Endodermal cell (in vitro differentiated cells): ENCODE measurements at places on chromosomes 4 and X.

- H3K4me3 ChIP-seq, result no peak overlapping the region
- H3K27ac ChIP-seq, result no peak overlapping the region
- H3K27me3 ChIP-seq, result peaks cover 93% of the 10 kb centered on the region
- no peaks in the 10 kb centered on the region for H3K4me1 ChIP-seq
Observed at GRCh38 chr4:1409491-1410425, 3.5 kb upstream of the NKX1-1 start.

GRCh38 chr4:147828331-147828905 is 96.5 kb downstream of the ARHGAP10 start:
- H3K4me3 ChIP-seq, result no peak overlapping the region
- no peak for DNase-seq
- H3K4me1 ChIP-seq, result no peaks in the 10 kb centered on the region
- H3K27me3 ChIP-seq, result no peaks in the 10 kb centered on the region
- H3K27ac ChIP-seq, result no peak overlapping the region

- peaks cover 3% of the 10 kb centered on the region for H3K4me1 ChIP-seq
- no peaks in the 10 kb centered on the region for H3K36me3 ChIP-seq
- H3K27me3 ChIP-seq, result no peaks in the 10 kb centered on the region
- DNase-seq, result no peak
Observed at GRCh38 chr4:4752025-4752424, 107.4 kb upstream of the MSX1 start.

DNA sequence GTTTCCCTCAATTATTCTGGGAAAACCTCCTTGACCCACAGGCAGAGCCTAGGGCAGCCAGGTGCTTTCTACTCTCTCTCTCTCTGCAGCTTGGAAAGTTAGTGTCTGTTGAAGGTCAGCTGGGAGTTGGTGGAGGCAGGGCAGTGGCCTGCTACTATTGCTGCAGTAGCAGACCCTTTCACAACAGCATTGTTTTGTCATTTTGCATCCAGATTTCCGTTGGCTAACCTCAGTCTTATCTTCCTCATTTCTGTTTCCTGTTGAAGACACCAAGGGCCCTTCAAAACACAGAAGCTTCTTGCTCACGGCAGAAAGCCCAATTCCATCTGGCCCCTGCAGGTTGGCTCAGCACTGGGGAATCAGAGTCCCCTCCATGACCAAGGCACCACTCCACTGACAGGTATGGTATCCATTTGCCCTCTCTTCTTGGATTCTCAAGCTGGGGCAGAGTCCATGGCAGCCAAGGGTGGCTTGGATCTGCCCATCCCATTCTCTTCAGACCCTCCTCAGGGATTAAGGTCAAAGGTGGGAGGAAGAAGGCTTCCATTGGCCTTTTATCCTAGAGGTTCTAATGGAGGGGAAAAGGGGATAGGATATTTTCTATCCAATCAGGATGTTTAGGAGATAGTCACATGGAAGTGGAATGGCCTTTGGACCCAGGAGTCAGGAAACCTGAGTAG is 24.6 kb downstream of the VSIG4 start:
- H3K27ac ChIP-seq, result no peak overlapping the region
- H3K27me3 ChIP-seq, result no peaks in the 10 kb centered on the region
- no peak overlapping the region for H3K4me3 ChIP-seq
- H3K4me1 ChIP-seq, result no peaks in the 10 kb centered on the region
- DNase-seq, result no peak

GRCh38 chr4:548976-549375 is 27.1 kb downstream of the TMEM271 start:
- H3K4me3 ChIP-seq, result no peak overlapping the region
- no peak for DNase-seq
- H3K36me3 ChIP-seq, result no peaks in the 10 kb centered on the region
- H3K4me1 ChIP-seq, result no peaks in the 10 kb centered on the region

DNA sequence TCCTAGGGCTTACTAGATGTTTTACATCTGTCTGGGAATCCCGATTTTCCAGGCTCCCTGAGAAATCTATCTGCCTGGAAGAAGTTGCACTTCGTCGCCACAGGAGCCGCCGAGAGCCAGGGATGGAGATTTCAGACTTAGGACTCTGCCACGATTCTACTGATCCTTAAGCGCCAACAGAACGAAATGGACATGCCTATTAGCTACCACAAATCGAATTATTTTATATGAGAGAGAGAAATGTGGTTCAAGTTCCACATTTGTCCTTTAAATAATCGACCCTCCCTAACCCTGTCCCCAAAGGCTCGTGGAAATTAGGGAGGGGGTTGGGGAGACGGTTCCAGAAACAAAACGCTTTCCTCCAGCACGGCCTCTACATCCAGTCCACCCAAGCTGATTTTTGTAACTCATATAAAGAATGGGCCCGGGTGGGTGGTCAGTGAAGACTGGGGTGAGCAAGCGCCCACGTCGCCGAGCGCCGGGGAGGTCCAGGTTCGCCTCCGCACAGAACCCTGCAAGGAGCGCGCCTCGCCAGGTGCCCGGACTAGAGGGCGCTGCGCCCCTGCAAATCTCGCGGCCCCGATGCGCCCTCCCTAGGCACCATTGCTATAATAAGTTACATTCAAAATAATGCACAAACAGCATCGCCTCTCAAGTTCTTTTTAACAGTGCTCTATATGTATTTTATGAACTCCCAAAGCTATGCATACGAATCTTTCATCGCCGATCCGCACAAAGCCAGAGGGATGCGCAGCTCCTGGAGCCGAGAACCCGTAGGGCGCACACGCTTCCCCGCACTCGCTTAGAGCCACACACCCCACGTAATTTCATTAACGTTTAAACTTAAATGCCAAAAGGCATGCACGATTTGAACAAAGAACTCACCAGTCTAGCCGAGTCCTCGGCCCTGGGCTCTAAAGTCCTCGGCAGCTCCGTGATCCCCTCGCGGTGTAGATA is 2.1 kb upstream of the FAT1 start:
- peaks cover 6% of the 10 kb centered on the region for H3K4me1 ChIP-seq
- no peaks in the 10 kb centered on the region for H3K27me3 ChIP-seq
- DNase-seq, result peak; percentile 88
- H3K4me3 ChIP-seq, result peak overlapping the region; percentile 97
- no peaks in the 10 kb centered on the region for H3K36me3 ChIP-seq
- peak overlapping the region; percentile 69 for H3K27ac ChIP-seq

DNA sequence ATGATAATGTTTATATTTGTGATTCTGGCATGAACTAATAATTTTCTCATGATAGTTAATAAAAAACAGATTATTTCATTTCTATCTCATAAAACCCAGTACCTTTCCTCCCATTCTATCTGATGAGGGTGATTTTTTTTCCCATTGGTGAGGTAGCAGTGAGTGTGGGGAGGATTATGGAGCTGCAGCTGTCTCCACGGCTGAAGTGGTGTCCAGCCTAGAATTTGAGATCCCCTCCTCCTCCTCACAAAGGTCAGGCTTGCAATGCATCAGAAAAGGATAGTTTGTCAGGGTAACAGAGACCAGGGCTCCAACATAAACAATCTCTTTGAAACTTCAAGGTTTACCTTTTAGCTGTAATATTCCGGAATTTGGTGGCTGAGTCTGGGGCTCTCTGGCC is 60.9 kb downstream of the C4orf51 start:
- peaks cover 14% of the 10 kb centered on the region for H3K4me1 ChIP-seq
- H3K36me3 ChIP-seq, result no peaks in the 10 kb centered on the region
- no peak for DNase-seq
- no peak overlapping the region for H3K4me3 ChIP-seq

GRCh38 chrX:43176686-43177085 is 398.7 kb upstream of the PPP1R2C start:
- no peaks in the 10 kb centered on the region for H3K27me3 ChIP-seq
- H3K36me3 ChIP-seq, result no peaks in the 10 kb centered on the region
- DNase-seq, result no peak
- no peak overlapping the region for H3K27ac ChIP-seq
- H3K4me3 ChIP-seq, result no peak overlapping the region
- no peaks in the 10 kb centered on the region for H3K4me1 ChIP-seq

GRCh38 chr4:108355902-108356535 is 187.3 kb upstream of the LEF1 start:
- no peaks in the 10 kb centered on the region for H3K4me1 ChIP-seq
- H3K27ac ChIP-seq, result no peak overlapping the region
- no peaks in the 10 kb centered on the region for H3K27me3 ChIP-seq
- H3K4me3 ChIP-seq, result no peak overlapping the region
- H3K36me3 ChIP-seq, result no peaks in the 10 kb centered on the region

DNA sequence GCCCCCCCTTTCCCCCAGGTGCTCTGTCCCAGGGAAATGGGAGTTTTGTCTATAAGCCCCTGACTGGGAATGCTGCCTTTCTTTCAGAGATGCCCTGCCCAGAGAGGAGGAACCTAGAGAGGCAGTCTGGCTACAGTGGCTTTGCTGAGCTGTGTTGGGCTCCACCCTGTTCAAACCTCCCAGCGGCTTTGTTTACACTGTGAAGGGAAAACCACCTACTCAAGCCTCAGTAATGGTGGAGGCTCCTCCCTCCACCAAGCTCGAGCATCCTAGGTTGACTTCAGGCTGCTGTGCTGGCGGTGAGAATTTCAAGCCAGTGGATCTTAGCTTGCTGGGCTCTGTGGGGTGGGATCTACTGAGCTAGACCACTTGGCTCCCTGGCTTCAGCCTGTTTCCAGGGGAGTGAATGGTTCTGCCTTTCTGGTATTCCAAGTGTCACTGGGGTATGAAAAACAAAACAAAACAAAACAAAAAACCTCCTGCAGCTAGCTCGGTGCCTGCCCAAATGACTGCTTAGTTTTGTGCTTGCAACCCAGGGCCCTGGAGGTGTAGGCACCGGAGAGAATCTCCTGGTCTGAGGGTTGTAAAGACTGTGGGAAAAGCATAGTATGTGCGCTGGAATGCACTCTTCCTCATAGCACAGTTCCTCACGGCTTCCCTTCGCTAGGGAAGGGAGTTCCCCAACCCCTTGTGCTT is 41.7 kb downstream of the ITM2A start:
- no peaks in the 10 kb centered on the region for H3K36me3 ChIP-seq
- H3K4me1 ChIP-seq, result no peaks in the 10 kb centered on the region
- H3K27ac ChIP-seq, result no peak overlapping the region
- peak; percentile 65 for DNase-seq
- H3K27me3 ChIP-seq, result no peaks in the 10 kb centered on the region

DNA sequence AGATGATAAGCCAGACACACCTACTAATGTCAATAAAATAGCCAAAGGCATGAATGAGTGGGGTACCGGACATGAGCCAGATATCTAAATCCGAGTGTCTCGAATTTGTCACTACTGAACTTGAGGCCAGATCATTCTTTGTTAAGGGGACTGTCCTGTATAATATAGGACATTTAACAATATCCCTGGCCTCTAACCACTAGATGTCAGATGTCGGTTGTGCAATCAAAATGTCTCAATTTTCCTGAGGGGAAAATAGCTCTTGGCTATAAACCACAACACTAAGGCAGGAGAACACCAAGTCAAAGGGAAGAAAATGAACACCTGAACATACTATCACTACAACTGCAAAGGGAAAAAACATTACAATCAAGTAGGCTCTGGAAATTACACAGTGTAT is 154.5 kb downstream of the GPM6A start:
- DNase-seq, result no peak
- H3K27me3 ChIP-seq, result no peaks in the 10 kb centered on the region
- H3K4me1 ChIP-seq, result no peaks in the 10 kb centered on the region
- H3K27ac ChIP-seq, result no peak overlapping the region

DNA sequence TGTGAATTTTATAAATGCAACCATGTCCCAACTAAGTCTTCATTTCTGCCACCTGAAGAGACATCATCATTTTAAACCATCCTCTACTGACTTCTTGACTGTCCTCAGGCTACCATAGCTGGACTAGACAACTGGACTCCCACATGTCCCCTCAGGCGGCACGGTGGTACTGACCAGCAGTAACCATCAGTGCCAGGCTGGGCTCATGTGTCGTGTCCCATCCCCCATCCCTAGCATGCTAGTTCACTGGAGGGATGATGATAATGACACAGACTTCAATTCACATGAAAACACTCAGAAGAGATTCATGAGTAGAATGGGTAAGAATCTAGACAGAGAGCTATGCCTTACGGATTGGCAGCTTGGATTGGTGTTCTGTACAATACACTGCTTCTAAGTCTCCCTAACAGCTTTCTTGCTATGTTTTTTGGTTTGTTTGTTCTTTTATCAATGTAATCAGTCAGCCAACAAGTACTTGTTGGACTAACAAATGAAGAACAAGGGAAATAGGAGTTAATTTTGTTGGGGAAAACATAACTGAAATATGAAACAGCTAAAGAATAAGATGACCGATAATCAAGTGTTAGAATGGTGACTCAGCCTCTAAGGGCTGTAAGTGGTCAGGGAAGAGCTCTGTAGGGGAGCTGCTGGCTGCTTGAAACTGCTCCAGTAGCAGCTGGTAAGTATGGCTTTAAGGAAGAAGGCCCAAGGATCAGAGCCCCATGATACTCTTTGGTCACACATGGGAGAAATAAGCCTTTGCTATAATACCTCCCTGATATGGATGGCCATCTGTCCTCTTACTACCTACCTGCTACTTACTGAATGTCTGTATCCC is 10.3 kb downstream of the ZDHHC9 start:
- DNase-seq, result no peak
- no peak overlapping the region for H3K4me3 ChIP-seq
- no peak overlapping the region for H3K27ac ChIP-seq
- H3K27me3 ChIP-seq, result no peaks in the 10 kb centered on the region
